ENCODE measurements at places on chromosomes 12 and 14. TPM values are rescaled to one million over a fixed set of nuclear protein-coding genes. Genes with fewer than 3 reads are reported as not detected.

DNA sequence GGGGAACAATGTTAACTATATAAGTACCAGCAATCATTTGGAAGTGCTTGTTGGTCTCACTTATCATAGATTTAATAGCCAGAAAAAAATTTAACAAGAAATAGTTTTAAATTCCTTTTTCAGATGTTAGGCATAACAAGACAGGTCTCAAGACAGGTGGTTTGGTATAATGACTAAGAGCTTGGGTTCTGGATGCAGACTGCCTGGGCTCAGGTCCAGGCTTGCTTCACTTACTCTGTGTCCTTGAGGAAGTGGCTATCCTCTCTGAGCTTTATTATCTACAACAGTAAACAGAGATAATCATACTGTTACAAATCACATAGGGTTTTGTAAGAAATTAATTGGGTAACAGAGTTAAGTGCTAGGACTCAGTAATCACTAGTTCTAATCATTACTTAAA, 338.0 kb upstream of the FLRT2 start:
- DNase-seq = no peak

Gene E2F7
- total RNA-seq = not detected

Gene NKX2-1
- total RNA-seq = not detected

Gene KRT3
- not detected for total RNA-seq
